ENCODE measurements at places on chromosomes 2 and 18.

DNA sequence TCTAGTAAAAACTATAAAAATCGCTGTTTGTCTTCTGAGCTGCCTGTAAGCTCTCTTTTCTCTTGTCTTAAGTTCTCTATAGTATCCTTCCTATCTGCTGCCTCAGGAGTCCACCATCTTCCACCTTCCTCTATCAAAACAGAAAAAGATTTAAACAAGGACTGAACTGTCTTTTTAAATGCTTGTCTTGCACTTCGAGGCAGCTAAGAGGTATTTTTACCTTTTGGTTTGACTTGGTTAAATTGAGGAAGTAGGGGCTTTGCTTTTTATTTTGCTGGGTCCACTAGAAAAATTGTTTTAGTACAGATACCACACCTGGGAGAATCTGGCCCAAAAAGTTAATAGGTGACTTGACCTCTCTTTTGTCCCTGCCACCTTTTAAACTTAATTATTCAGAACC, 12.2 kb downstream of the SESTD1 start:
- DNase-seq = no peak

DNA sequence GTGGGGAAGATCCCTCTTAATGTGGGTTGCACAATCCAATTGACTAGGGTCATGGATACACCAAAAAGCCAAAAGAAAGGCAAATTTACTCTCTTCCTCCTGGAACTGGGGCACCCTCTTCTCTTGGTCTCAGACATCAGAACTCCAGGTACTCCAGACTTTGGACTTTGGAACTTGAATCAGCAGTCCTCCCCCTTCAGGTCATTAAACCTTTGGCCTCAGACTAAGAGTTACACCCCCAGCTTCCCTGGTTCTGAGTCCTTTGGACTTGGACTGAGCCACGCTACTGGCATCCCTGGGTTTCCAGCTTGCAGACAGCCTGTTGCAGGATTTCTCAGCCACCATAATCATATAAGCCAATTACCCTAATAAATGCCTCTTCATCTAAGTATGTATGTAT, 50.8 kb upstream of the KIF5C start:
- no peak for DNase-seq

GRCh38 chr2:46225730-46226129, 71.5 kb upstream of the EPAS1 start:
- no peak for DNase-seq

- DNase-seq = no peak
Observed at GRCh38 chr2:220641137-220641536, 931.0 kb downstream of the EPHA4 start.

GRCh38 chr2:127150996-127151395, 44.0 kb upstream of the BIN1 start:
- no peak for DNase-seq

GRCh38 chr2:190889175-190889943, 8.7 kb downstream of the GLS start:
- no peak for DNase-seq

- DNase-seq = no peak
Observed at GRCh38 chr2:100645695-100646429, 83.1 kb downstream of the PDCL3 start.

DNA sequence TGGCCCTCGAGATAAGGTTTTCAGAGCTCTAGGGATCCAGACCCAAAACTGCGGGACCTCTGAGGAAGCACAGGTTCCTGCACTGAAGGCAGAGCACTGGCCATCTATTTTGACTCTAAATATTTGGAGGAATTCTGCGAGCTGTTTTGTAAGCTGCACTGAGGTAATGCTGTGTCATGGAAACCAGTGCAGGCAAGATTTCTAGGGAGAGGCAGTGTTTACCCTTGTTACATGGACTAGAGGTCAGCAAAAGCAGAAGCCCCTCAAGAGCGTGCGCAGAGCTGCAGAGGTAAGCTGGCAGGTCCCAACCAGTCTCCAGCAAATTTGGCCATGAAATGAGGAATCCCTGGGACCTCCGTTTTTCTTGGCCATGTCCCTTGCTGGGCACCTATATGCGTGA, 137.3 kb downstream of the RNF152 start:
- no peak for DNase-seq

DNA sequence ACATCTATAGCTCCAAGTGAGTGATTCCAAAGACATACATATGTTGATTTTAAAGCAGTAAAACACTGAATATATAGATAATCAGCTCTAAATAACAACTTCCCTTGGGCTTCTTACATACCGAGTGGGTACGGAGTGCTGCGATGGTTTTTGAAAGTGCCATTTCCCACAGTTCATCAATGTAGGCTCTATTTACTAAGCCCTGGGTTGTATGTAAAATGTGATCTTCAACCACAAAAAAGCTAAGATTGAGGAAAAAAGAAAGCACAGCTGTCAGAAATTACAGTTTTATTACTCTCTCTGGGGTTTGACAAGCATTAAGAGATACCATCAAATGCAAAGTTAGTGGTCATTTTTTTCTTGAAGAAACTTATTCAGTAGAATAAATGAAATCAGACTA, 312.8 kb downstream of the EXOC6B start:
- no peak for DNase-seq
